GM12891 (cell line): ENCODE measurements at places on chromosomes 5 and 9.
A peak's percentile ranks its signal among the peaks of the same experiment; 100 is the strongest.

DNA sequence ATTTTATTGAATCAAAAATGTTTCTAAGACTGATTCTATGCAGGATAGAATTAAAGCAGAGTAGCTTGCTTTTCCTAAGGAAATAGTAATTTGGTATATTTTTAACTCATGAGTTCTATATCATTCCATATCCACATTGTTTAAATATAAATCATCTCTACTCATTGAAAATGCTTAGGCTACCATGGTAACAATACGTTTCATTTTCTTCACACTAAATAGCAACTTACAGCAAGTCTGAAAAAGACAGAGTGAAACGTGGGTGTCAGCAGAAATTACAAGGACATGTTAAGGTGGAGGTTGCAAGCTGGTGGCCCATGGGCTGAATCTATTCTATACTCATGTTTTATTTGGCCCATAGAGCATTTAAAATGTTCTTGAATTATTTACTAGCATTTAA lies 487.9 kb downstream of the ARHGEF28 start:
- DNase-seq = no peak

GRCh38 chr5:104062621-104063377 lies 500.2 kb upstream of the NUDT12 start:
- DNase-seq = no peak

DNA sequence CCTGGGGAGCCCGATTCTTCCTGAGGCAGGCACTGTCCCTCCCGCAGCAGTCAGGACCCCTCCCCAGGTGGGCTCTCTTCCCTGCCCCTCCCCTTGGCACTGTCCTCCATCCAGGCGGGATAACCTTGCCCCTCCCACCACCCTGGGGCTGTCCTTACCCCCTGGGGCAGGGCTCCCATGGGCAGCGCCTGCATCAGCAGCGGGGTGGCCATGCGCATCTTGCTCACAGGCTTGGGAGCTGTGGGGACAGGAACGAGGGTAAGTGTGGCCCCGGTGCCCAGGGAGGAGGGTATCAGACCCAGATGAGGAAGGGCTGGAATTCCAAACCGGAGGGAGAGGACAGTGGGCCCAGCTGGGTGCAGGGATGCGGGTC lies 6.0 kb downstream of the CD74 start:
- no peak for DNase-seq

DNA sequence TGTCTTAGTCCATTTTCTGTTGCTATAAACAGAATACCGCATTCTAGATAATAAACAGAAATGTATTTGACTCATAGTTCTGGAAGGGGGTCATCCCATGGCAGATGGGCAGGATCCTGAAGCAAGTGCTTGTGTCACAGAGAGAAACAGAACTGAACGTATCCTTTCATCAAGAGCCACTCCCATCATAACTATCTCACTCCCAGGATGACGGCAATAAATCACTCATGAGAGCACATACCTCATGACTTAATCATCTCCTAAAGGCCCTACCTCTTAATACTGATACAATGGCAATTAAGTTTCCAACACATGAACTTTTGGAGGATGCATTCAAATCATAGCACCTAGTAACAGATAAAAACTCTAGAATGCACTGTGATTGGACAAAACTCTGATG lies 142.9 kb downstream of the CAMK4 start:
- DNase-seq = no peak

DNA sequence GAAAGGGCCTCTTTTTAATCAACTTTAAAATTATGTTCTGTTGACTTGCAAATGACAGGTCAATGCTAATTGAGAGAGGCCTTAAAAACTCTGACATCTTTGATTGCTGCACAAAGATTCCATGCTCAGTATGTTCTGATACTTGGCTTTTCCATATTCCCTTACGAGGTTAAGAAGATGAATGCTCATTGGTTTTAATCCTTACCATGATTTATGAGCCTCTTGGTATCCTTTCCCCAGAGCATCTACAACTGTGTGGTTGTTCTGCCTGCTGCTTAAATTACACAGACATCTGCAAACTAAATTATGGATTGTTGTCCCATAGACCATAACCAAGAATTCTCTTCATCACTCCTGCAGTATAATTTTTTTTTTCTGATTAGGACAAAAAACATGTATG lies 352.6 kb downstream of the CDH12 start:
- no peak for DNase-seq

- DNase-seq = no peak
These were observed 29.3 kb downstream of the SEMA5A start for GRCh38 chr5:9516591-9516990.

GRCh38 chr9:97501177-97501971 lies at the start of gene TMOD1:
TSS of gene TMOD1 (plus strand) at chr9:97501666. CDS start at chr9:97524189, 22,523 bp downstream.
- peak; percentile 84 for DNase-seq

GRCh38 chr9:89730715-89731114 lies 125.9 kb downstream of the GADD45G start:
- DNase-seq = no peak

DNA sequence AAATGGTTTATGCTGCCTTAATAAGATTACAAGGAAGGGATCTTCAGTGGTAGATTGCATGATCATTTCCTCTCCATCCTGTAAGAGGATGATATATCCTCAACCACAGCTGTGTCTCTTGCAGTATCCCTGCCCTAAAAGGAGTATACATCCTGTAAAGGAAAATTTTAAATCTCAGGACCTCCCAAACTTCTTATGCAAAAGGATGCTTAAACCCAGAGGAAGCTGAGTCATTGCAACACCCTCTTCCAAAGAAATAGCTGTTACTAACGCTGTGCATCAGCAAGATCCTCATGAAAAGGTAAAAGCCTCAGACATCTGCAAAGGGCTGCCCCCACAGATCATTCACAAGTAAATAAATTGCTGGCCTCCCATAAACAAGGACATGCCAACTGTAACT lies 599.0 kb downstream of the PRELID2 start:
- no peak for DNase-seq

DNA sequence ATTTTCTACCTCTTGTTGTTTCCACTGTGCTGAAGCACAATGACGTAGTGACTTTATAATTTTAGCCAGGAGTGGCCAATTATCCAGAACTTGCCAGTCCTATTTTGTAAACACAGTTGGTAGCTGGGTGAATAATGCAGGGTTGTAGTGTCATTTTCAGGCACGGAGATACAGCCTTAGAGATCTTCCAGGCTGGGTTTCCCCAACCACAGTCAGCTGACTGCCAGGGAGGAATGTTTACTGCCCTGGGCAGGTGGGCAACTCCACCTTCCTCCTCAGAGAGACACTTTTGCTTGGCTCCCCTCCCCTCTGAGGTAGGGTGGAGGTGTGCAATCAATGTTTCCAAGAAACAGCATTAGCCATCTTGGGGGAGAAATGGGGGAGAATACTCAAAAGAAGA lies 228.1 kb upstream of the NR4A3 start:
- no peak for DNase-seq

- DNase-seq = no peak
These were observed 113.2 kb downstream of the TLE4 start for GRCh38 chr9:79684711-79685575.

DNA sequence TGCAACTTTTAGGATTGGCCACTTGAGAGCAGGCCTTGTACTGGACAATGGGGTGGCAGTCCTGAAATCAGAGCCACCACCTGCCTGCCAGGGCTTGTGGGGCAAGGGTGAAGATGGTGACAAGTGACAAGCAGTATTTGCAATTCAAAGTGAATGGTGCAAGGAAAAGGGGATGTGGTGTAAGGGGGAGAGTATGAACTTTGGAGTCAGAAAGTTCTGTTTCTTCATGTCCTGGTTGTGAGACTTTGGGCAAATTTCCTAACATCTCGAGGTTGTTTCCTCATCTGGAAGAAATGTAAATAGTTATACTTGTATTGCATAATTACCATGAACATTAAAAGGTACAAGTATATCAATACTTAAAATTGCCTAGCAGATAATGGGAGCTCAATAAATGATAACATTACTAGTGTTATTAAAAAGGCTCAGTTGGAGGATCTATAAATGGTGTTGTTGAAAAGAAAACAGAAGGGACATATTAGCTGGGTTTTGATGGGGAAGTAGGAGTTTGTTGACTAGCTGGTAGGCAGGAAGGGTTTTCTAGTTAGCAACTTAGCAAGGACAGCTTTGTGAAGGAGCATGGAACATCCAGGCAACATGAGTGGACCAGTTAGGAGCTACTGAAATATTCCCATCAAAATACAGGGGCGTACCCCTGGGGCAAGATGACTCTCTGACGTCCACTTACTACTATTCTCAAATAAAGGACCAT lies 21.3 kb upstream of the MEGF9 start:
- DNase-seq = no peak

DNA sequence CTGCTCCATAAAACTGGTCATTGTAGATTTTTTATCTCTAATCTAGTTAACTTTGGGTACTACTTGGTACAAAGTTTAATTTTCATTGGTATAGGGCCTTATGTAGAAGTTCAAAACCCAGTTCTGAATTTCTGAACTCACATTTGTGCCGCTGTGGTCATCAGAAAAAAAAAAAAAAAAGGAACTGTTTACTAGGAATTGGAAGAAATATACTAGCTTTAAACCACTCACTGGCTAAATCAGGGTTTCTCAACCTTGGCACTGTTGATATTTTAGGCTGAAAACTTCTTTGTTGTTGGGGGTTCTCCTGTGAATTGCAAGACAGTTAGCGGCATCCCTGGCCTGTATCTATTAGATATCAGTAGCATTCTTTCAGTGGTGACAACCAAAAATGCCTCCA lies 4.1 kb upstream of the ZFYVE16 start:
- no peak for DNase-seq

DNA sequence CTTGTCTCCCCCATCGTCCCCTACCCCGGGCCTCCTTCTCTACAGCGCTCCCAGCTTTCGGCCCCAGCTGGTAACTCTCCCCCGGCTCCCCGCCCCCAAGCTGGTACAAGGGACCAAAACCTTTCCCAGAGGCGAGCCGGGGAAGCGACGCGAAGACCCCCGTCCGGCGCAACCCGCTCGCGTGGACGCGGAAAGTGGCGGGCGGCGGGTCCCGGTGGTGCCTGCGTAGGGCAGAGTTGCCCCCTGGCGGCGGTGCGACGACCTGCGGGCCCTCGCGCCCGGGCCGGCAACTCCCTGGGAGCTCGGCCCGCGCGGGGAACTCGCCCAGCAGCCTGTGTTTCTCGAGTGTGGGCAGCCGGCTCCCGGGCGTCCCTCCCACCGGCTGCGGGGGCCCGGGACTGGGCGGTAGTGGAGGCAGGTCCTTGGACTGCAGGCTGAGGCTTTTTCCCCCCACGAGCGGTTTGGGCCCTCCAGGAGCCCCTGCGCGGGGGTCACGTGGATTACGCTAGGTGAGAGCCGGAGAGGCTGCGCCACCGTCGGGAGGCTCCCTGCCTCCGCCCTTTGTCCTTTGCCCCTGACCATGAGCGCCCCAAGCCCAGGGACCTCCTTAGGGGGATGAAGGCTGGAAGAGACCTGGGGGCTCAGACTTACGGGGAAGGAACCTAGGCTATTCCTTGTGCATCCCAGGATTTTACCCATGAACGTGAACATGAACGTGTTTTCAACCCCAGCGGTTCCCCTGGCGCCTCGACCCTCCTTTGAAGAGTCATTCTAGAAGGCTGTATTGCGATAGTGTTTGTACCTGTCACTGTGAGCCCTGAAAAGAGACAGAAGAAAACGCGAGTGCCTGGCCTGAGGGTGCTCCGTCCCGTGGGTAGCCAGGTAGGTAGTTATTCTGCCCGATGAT lies 2.9 kb upstream of the FOXD1 start:
- DNase-seq = no peak

DNA sequence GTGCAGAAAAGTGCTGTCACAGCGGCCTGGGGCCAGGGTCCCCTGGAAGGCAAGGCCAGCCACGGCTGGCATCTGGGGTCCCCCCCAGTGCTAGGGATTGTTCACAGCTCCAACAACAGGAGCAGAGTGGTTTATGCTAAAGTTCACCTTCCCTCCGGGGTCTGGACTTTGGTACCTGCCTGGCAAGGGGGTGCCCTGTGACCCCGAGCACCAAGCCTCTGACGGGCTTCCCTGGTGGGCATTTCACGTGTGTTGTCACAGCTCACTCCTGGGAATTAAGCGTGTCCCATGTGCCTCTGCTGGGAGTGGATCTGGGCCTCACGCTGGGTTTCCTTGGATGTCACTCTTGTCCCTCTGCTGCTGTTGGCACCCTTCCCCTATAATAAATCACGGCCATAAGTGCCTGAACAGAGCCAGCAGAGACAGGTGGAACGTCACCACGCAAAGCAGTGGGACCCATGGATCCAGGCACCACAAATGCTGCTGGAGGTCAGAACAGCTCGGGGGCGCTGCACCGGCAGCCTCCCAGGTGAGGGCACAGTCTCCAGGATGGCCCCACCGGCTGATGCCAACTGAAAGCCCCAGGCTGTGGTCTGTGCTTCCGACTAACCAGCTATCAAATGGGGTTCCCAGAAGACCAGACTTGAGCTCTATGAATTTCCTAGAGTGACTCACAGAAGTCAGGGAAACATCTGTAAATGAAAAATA lies 17.8 kb upstream of the ZDHHC11 start:
- DNase-seq = no peak

DNA sequence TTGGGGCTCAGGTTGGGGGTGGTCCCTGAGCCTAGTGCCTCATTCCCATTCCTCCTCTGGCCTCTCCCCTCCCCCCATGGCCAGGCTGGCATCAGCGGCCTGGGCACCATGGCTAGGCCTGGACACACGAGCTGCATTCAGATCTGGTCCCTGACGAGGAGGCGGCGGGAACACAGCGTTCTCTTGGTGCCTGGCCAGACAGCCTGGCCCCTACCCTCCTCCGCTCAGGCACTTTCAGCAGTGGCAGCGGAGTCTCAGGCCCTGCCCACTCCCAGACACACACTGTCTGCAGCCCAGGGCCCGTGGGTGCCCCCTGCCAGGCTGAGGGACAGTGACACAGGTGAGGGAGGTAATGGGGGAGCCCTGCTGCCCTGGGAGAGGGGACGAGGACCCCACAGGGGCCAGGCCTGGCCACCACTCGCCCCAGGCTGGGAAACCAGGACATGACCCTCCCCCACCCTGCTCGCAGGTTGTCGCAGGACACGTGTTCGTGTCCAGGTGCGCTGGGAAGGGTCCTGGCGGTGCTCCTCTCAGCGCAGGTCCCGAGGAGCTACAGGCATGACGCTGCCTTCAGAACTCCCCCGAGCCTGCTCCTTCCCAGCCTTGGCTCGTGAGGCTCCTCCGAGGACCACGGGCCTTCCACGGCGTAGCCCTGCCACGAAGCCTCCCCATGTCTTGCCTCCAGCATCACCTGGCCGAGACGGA lies 19.9 kb upstream of the UBAC1 start:
- DNase-seq = no peak

- DNase-seq = no peak
These were observed 3.7 kb upstream of the CLK4 start for GRCh38 chr5:178630475-178630930.

GRCh38 chr5:109987970-109988369 lies 298.2 kb downstream of the MAN2A1 start:
- no peak for DNase-seq

GRCh38 chr9:134455934-134456755 lies 129.9 kb downstream of the RXRA start:
- DNase-seq = peak; percentile 64
